ENCODE measurements at places on chromosomes 12 and 14.

- no peaks in the 10 kb centered on the region for H3K27me3 ChIP-seq
- no peak overlapping the region for H3K4me3 ChIP-seq
- peak overlapping the region; percentile 38 for H3K27ac ChIP-seq
Measured at GRCh38 chr12:1044696-1045095, 53.7 kb downstream of the ERC1 start.

- peak; percentile 92 for DNase-seq
- H3K4me3 ChIP-seq = peak overlapping the region; percentile 89
- no peak overlapping the region for H3K27ac ChIP-seq
- peaks cover 31% of the 10 kb centered on the region for H3K4me1 ChIP-seq
- no peaks in the 10 kb centered on the region for H3K27me3 ChIP-seq
Measured at GRCh38 chr12:6768437-6768914, 2.3 kb downstream of the PTMS start.

DNA sequence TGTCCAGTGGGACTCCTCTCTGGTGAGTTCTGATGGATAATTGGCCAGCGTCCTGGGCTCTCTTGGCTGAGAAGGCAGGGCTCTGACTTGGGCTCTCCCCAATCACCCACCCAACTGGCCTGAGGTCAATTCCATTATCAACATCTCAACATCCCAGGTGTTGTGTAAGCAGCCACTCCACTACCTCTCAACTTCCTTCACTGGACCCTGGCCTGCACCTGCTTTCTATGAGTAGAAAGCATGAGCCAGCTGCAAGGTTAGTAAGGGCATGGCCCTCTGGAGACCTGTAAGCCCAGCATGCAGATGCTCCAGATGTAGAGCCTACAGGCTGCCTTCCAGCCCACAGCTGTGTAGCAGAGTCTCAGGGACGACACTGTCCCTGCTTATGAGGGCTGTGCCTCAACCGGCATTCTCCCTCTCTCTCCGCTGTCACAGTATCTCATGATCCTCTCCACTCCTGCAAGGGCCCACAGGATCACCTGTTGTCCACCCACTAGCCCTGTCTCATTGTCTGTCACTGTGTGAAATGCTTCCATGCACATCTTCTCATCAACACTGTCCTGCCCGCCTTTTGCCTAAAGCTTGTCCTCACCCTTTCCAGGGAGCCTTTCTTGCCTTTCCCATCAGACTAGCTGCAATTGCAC is 5.4 kb upstream of the KRT81 start:
- DNase-seq = no peak
- H3K27ac ChIP-seq = no peak overlapping the region
- H3K36me3 ChIP-seq = no peaks in the 10 kb centered on the region
- peaks cover 12% of the 10 kb centered on the region for H3K27me3 ChIP-seq
- no peaks in the 10 kb centered on the region for H3K4me1 ChIP-seq

GRCh38 chr12:52010152-52010622 is 3.4 kb downstream of the TAMALIN start:
- no peaks in the 10 kb centered on the region for H3K36me3 ChIP-seq
- H3K27me3 ChIP-seq = peaks cover 32% of the 10 kb centered on the region
- peak; percentile 99 for DNase-seq
- no peak overlapping the region for H3K27ac ChIP-seq

DNA sequence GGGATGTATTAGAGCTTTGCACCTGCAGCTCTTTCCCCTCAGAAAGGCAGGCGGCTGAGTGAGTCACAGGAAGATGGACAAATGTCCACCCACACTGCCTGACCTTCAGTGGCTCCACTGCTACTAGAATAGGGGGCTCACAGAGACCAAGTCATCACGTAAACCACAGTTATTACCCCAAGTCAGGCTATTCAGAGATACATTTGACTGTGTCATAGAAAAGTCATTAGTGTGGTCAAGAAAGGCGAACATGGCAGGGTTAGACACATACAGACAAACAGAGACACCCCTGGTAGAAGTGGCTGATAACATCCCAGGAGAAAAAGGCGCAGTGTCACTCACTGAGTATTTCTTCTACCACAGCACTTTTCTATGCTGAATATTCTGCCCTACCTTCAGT is 36.0 kb downstream of the GCH1 start:
- H3K36me3 ChIP-seq = no peaks in the 10 kb centered on the region
- peaks cover 15% of the 10 kb centered on the region for H3K4me1 ChIP-seq
- no peak overlapping the region for H3K4me3 ChIP-seq
- H3K27ac ChIP-seq = no peak overlapping the region
- no peaks in the 10 kb centered on the region for H3K27me3 ChIP-seq

GRCh38 chr14:58444627-58445026 is 17.1 kb downstream of the KIAA0586 start:
- peaks cover 27% of the 10 kb centered on the region for H3K36me3 ChIP-seq
- no peak for DNase-seq
- H3K27me3 ChIP-seq = no peaks in the 10 kb centered on the region
- H3K4me1 ChIP-seq = no peaks in the 10 kb centered on the region

GRCh38 chr12:131011165-131012079 is 57.7 kb downstream of the ADGRD1 start:
- H3K4me1 ChIP-seq = no peaks in the 10 kb centered on the region
- H3K36me3 ChIP-seq = no peaks in the 10 kb centered on the region
- H3K27me3 ChIP-seq = no peaks in the 10 kb centered on the region

DNA sequence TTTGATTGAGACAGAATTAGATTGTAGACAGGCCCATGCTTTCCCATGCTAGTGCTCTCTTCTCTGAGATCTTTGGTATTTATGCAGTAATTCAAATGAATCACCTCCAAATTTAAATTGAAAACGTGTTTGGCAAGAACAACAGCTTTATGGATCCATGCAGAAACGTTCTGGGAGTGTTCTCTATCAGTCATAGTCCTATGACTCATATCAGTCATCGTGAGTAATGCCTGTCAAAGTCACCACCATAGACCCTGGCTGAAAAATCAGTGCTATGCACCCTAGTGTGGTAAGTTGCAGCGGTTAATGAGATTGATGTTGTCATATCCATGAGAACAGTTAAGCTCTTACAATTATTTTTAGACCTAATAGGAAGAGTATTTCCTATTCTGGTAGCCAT is 90.1 kb upstream of the FOXG1 start:
- H3K4me3 ChIP-seq = no peak overlapping the region
- peak; percentile 43 for DNase-seq
- H3K27ac ChIP-seq = no peak overlapping the region
- H3K36me3 ChIP-seq = no peaks in the 10 kb centered on the region

GRCh38 chr12:121297435-121297991 is 1.0 kb upstream of the CAMKK2 start:
- no peaks in the 10 kb centered on the region for H3K36me3 ChIP-seq
- peak overlapping the region; percentile 92 for H3K4me3 ChIP-seq
- H3K27me3 ChIP-seq = no peaks in the 10 kb centered on the region
- H3K4me1 ChIP-seq = peaks cover 17% of the 10 kb centered on the region
- peak; percentile 95 for DNase-seq
- H3K27ac ChIP-seq = peak overlapping the region; percentile 18

DNA sequence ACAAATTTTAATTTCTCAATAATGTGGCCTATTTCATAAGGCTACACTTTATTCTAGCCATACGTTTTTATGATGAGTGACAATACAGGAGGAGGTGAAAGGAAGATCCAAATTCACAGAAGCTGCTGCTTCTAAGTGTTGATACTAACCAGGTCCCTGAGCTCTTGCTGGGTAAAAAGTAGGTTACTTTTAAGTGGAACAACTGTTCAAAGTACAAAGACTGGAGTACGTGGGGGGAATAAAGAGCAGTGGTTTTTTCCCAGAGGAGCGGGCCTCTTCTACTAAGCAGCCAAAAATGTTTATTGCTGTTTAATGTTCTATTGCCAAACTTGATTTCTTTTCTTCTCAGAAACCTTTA is 301.8 kb downstream of the AEBP2 start:
- H3K27ac ChIP-seq = no peak overlapping the region
- H3K4me1 ChIP-seq = no peaks in the 10 kb centered on the region
- DNase-seq = no peak
- no peaks in the 10 kb centered on the region for H3K27me3 ChIP-seq
- no peaks in the 10 kb centered on the region for H3K36me3 ChIP-seq
- H3K4me3 ChIP-seq = no peak overlapping the region

DNA sequence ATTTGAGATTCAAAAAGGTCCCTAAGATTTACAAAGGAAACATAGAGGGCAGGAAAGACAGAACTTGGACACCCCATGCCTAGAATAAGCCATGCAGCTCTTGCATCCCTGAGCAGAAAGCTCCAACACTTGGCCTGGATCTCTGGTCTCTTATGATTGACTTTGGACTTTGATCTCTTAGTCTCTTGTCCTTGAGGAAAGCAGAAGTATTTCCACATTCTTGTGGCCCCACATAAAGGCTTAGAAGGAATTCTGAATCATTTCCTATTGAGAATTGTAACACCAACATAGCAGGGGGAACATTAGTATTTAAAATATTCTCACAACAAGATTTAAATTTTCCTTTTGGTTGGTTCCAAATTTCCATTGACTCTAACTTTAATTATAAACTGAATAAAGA is 283.7 kb upstream of the PRKD1 start:
- DNase-seq = no peak
- no peaks in the 10 kb centered on the region for H3K27me3 ChIP-seq
- H3K4me3 ChIP-seq = no peak overlapping the region
- H3K27ac ChIP-seq = no peak overlapping the region
- H3K4me1 ChIP-seq = peaks cover 30% of the 10 kb centered on the region

DNA sequence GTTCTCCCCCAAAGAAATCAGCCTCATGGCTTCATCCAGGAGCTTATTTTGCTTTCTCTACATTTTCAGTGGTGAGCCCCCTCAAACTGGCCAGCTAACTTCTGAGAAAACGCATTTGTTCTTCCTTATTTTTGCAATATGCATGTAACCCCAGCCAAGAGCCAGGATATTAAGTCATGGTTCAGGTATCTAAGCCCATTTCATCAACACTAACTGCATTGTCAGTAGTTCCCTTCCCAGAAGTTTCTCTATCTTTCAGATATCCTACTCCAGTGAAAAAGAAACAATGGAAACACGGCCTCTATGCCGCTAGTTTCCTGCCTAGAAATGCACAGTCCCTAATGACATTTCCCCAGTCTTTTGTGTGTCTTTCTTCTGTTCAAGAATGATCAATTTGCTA is 102.8 kb upstream of the RASSF8 start:
- DNase-seq = no peak
- no peak overlapping the region for H3K4me3 ChIP-seq
- no peaks in the 10 kb centered on the region for H3K36me3 ChIP-seq
- H3K4me1 ChIP-seq = no peaks in the 10 kb centered on the region
- no peak overlapping the region for H3K27ac ChIP-seq

GRCh38 chr14:70753518-70753953 is 55.8 kb downstream of the MAP3K9 start:
- no peak for DNase-seq
- H3K36me3 ChIP-seq = no peaks in the 10 kb centered on the region
- no peak overlapping the region for H3K27ac ChIP-seq
- no peak overlapping the region for H3K4me3 ChIP-seq

- H3K4me1 ChIP-seq = peaks cover 14% of the 10 kb centered on the region
- no peak for DNase-seq
- H3K27ac ChIP-seq = no peak overlapping the region
- no peaks in the 10 kb centered on the region for H3K27me3 ChIP-seq
- no peaks in the 10 kb centered on the region for H3K36me3 ChIP-seq
- no peak overlapping the region for H3K4me3 ChIP-seq
Measured at GRCh38 chr14:29278301-29279263, 512.0 kb downstream of the FOXG1 start.

DNA sequence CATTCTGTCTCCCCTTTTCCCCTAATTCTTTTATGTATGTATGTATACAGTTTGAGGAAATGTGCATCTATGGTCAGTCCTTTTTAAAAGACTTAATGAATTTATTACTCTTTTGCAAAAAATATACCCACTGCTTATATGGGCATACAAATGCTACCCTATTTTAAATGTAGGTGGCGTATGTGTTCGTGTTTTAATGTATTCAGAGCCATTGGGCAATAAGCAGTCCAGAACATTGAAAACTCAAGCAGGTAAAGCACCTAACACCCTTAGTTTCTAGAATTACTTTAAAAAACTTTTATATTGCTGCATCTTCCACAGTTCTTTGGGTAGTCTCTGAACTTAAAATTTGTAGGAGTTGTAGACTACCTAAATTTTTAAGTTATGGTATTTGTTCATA is 42.6 kb upstream of the A2ML1 start:
- DNase-seq = no peak
- no peak overlapping the region for H3K27ac ChIP-seq
- H3K36me3 ChIP-seq = peaks cover 5% of the 10 kb centered on the region
- H3K4me3 ChIP-seq = no peak overlapping the region

GRCh38 chr14:97010491-97011160 is 213.4 kb downstream of the VRK1 start:
- H3K27me3 ChIP-seq = no peaks in the 10 kb centered on the region
- no peaks in the 10 kb centered on the region for H3K36me3 ChIP-seq
- DNase-seq = no peak
- no peaks in the 10 kb centered on the region for H3K4me1 ChIP-seq

DNA sequence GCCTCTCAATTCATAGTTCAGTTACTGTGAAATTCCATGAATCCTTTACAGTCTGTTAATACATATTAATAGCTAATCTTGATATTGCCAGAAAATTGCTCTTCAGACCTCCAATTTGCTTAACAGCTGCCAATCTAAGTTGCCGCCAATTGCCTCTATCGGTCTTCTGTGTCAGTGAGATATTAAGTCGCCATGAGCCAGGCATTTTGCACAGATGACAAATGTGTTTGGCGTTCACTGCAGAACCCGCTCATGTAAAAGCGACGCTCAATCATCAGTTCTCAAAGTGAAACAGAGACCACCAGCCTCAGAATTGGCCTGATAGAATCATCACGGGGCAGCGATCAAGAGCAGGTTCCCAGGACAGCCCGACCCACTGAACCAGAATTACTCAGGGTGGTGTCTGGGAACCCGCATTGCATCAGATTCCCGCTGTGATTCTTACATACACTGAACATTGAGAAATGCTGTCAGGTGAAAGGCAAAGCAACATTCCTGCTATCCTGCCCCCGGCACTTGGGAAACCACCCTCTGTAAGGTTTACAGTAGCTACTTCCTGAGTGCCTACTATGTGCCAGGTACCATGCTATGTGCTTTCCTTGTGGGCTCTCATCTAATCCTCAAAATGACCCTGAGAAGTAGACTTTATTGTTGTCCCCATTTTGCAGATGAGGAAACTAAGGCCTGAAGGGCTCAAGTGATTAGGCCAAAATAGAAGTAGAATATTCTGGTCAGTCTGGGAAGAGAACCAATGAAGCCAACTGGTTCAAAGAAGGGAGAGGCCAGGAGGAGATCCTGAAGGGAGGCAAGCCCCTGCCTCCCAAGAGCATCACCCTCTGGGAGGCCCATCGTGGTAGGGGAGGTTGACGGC is 216.4 kb downstream of the SLC41A2 start:
- H3K27ac ChIP-seq = no peak overlapping the region
- H3K36me3 ChIP-seq = no peaks in the 10 kb centered on the region
- no peaks in the 10 kb centered on the region for H3K4me1 ChIP-seq
- H3K27me3 ChIP-seq = no peaks in the 10 kb centered on the region
- no peak overlapping the region for H3K4me3 ChIP-seq

GRCh38 chr14:31879661-31880348 is 197.3 kb upstream of the ARHGAP5 start:
- peaks cover 19% of the 10 kb centered on the region for H3K4me1 ChIP-seq
- H3K27me3 ChIP-seq = no peaks in the 10 kb centered on the region
- no peaks in the 10 kb centered on the region for H3K36me3 ChIP-seq
- H3K4me3 ChIP-seq = no peak overlapping the region
- H3K27ac ChIP-seq = no peak overlapping the region
- no peak for DNase-seq

Measured in osteoblast (primary cell).